ENCODE measurements at places on chromosomes 12 and 14.

- no peak for DNase-seq
These were observed 45.6 kb downstream of the STAB2 start for GRCh38 chr12:103632554-103633216.

- DNase-seq, result peak; percentile 24
These were observed 45.9 kb downstream of the IFNG start for GRCh38 chr12:68113644-68114043.

- DNase-seq, result no peak
These were observed 236.6 kb upstream of the CCDC196 start for GRCh38 chr14:66249544-66249943.

GRCh38 chr12:109307051-109307450, 2.0 kb downstream of the FOXN4 start:
- no peak for DNase-seq

DNA sequence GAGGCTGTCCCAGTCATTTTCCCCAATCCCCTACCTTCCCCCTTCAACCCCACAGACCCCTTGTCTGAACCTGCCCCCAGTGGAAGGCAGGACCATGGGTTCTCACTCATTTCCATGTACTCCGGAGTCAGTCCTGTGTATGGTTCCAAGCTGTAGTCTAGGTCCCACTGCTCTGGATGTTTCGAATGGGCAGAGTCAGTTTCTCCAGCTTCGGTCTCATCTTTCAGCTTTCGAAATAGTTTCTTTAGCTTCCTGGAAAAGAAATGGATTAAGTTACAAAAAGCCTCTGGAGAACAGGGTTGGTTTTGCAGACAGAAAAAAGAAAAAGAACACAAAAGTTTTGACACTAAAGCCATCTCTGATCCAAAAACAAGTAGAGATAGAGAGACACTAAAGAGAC, 167.5 kb downstream of the NTF3 start:
- DNase-seq, result no peak

GRCh38 chr14:99673305-99674063, 10.6 kb upstream of the CYP46A1 start:
- no peak for DNase-seq

DNA sequence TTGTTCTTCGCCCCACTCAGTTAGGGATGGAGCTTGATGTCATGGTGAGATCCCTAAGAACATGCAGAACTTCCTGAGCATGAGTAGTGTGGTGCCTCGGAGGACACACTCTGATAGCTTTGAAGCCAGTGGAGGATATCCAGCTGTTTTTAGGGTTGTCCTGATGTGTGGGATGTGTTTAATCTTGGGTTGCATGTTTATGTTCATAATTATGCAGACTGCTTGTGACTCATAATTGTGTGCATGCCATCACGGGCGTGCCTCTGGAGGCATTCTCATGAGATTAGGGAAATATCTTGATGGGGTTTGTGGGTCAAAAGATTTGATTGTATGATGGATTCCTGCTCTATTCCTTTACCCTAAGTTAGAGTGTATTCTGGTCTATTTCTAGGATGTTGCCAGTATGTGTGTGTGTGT, 267.4 kb upstream of the PELI2 start:
- DNase-seq, result no peak

- no peak for DNase-seq
These were observed 1005.8 kb downstream of the TRHDE start for GRCh38 chr12:73277971-73278370.

DNA sequence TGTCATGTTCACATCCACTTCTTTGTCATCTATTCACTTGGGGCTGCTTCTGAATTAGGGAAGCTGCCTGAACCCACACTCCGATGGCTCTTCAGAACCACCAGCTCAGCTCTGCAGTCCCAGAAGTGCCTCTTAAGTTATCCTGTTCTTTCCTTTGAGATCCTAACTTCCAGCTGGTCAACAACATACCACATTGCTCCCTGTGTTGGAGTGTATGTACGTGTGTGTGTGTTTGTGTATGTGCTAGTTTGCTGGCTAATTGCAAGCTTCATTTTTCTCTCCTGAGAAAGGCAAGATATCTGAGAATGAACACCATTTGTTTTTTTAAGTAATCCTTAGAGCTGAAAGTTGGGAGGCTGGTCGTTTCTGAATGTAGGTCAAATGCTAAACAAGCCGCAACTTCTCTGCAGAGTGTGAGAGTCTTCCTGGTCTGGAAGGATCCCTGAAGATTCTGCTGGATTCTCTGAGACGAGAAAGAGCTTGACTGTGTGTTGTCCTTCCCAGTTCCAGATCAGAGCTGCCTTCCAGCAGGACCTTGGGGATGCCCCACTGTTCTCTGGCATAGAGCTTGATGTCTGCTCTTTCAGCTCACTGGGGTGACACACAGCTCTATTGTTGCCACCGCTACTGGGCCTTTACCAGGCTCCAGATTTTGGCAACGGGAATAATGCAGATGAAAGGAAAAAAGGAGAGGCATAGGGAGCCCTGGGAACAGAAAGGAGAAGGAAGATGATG, 839 bp downstream of the GSG1 start:
- no peak for DNase-seq

DNA sequence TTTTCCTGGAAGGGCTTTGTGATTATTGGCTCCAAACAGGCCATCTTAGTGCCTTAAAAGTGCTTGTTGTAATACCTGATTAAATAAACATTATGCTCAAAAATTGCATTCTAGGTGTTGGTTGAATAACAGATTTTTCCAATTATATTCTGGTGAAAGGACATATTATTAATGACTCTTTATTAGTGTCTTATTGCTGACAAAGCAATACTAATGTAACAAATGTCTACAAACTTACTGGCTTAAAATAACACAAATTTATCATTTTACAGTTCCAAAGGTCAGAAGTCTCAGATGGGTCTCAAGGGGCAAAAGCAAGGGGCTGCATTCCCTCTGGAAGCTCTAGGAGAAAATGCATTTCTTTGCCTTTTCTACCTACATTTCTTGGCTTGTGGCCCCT, 86.9 kb upstream of the CPM start:
- DNase-seq, result no peak

GRCh38 chr12:34393821-34394150, 371.5 kb downstream of the ALG10 start:
- no peak for DNase-seq

DNA sequence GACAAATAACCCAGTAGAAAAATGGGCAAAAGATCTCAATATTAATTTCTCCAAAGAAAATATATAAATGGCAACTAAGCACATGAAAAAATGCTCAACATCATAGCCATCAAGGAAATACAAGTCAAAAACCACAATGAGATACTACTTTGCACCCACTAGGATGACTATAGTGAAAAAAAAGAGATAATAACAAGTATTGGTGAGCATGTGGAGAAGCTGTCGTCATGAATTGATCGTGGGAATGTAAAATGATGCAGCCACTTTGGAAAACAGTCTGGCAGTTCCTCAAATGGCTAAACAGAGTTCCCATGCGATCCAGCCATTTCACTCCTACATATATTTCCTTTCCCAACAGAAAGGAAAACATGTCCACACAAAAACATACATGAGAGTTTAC, 18.1 kb downstream of the JDP2 start:
- no peak for DNase-seq

- no peak for DNase-seq
These were observed 14.0 kb downstream of the CCER1 start for GRCh38 chr12:90940872-90941499.

GRCh38 chr14:21498540-21499526, 12.3 kb downstream of the METTL3 start:
- DNase-seq, result no peak

- peak; percentile 44 for DNase-seq
These were observed 661.7 kb downstream of the VRK1 start for GRCh38 chr14:97458661-97459579.

GRCh38 chr12:120093592-120094355, 22.8 kb downstream of the RAB35 start:
- DNase-seq, result no peak

DNA sequence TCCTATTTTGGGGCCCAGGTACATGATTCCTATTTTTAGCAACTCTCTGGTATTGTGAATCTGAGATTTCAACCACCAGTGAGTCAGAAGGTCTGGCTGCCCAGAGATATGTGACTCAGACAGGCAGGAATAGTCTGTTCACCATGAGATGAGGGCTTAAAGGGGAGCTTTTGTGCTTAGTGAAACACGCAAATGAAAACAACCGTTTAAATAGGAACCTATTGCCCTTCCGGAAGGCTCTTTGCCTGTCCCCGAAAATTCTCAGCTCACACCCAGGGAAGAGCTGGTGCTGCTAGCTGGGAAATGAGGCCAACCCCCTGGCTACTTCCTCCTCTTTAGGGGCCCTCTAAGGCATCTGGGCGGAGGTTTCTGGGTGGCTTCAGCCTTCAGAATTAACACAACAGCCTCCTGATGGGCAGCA, 283.6 kb downstream of the CACNA1C start:
- DNase-seq, result no peak

DNA sequence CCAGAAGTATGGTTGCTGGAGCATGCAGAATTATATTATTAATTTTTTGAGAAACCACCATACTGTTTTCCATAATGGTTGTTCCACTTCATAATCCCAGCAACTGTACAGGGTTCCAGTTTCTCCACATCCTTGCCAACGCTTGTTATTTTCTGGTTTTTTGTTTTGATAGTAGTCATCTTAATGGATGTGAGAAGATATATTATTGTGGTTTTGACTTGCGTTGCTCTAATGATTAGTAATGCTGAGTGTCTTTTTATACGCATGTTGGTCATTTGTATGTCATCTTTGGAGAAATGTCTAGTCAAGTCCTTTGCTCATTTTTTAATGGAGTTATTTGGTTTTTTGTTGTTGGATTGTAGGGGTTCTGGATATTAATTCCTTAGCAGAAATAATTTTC, 58.1 kb downstream of the DAAM1 start:
- no peak for DNase-seq

DNA sequence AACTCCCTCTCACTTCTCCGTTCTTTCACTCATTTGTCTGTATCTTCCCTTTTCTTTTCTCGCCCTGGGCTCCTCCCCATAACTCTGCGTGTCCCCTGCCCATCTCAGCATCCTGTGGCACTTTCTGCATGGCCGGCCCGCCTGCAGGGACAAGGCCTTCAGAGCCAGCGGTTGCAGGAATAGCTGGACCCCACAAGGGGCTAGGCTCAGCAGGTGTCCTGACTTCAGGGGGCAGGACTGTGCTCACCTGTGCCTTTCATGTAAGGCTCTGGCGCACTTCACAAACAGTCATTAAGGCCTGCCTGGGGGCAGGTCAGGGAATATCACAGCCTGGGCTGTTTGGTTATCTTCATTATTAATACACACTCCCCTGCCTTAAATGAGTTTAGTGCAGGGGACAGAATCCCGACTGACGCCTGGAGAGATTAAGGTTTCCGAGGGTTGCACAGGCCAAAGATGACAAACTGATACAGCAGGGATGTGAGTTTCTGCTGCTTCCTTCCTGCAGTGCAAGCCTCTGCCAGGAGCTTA, 768.8 kb upstream of the TBX3 start:
- DNase-seq, result no peak

DNA sequence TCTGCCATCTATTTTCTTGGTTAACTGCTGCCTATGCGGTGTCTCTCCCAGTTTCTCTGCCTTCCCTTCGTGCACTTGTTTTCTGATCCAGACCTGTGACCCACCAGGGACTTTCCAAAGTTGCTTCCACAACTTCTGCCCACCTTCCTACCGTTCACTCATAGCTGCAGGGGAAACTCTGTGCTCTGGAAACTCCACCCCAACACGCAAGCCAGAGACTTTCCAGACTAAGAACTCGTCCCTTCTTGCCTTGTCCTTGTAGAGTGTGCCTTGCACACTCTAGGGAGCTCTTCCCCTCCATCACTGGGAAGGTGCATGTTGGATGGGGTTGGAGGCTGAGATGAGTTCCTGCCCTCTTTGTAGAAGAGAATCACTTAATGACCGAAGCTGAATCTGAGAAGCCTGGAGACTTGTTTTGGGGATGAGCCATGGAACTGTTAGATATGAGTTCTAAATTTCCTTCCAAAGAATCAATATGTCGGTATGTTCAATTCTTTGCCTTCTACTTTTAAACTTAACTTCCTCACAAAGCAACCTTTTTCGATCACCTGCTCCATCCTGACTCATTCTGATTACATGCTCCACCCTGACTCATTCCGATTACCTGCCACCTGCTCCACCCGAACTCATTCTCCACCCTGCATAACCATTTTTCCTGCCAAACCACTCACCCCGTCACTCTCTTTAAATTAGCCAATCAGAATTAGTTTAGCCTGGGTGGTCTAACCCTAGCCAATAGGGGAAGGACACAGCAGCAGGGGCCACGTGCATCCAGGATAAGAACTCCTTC, 82.1 kb upstream of the CAPRIN2 start:
- no peak for DNase-seq

GRCh38 chr12:9951026-9951675, 19.0 kb upstream of the CLEC2A start:
- DNase-seq, result no peak

DNA sequence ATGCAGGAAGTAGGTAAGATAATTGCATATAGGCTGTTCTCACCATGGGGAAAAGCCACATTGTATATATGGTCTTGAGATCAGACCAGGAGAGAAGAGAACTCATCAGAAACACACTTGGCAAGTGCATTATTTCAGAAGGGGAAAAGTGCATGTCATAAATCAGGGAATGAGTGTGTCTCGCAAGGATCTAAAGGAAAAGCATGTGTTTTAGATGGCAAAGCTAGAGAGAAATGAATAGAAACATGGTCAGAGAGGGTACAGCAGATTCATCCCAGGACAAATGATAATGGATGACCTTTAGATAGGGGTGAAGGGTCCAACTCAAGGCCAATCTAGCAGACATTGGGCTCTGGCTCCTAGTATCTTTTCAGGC, 230.2 kb upstream of the NAV3 start:
- DNase-seq, result no peak

- no peak for DNase-seq
These were observed 135.9 kb downstream of the DUSP6 start for GRCh38 chr12:89216211-89216952.

DNA sequence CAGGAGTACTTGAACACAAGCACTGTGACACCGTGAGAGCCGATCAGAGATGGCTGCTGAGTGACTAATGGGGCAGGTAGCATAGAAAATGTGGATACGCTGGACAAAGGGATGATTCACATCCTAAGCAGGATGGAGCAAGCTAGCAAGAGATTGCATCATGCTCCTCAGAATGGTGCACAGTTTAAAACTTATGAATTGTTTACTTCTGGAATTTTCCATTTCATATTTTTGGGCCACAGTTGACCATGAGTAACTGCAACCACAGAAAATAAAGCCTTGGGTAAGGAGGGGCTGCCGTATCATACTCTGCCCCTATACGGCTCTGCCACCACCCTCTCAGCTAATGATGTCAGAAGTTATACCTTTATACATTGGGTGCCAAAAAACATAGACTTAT, 23.3 kb upstream of the MARK3 start:
- no peak for DNase-seq

- DNase-seq, result no peak
These were observed 18.0 kb upstream of the NUDT14 start for GRCh38 chr14:105199093-105199492.

- DNase-seq, result no peak
These were observed 244.2 kb downstream of the DPF3 start for GRCh38 chr14:72649603-72650227.

- DNase-seq, result no peak
These were observed 100.3 kb downstream of the SLC25A47 start for GRCh38 chr14:100423317-100424010.

- no peak for DNase-seq
These were observed 169.9 kb downstream of the DPF3 start for GRCh38 chr14:72723858-72724530.

GRCh38 chr12:64998371-64999147, 122.5 kb downstream of the WIF1 start:
- DNase-seq, result no peak

Measured in stimulated activated CD4-positive, alpha-beta T cell treated with anti-CD3 and anti-CD28 coated beads, Interleukin-1b, Interleukin-23, amount 100 ng/mL, for 1 hour (primary cell).